ENCODE measurements at places on chromosomes 6 and 20.

DNA sequence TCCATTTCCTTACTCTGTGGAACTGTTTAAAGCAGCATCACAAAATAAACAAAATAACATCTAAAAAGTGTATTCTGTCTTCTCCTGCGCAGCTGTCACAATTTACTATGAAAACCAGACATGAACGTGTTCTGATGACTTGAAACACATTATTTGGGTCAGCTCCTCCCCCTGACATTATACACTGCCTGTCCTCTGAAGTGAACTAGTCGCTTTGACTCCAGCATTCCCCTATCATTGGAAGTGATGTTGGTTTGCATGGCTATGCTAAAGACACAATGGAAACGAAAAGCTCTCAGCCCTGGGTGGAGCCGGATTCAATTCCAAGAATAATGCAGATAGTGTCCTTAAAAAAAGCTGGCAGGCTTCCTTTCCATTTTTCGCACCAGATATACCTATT, 125.9 kb downstream of the FYN start:
- DNase-seq = no peak

GRCh38 chr20:44288252-44288651, 22.8 kb downstream of the FITM2 start:
- no peak for DNase-seq

DNA sequence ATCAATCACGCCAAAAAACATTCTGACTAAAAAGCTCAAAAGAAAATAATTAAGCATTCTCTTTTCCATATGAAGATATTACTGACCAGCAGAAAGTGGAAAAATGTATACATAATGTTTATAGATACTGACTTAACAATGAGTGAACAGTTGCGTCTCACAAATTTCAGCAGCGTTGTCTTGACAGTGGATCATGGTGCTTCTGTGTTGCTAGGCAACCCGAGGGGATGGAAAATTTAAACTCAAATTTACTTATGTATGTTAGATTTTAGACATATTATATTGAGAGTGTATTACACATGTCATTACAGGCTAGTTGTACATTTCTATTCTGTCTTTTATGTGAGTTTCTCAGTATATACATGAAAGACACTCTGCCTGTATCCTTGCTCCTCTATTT, 110.2 kb downstream of the LAMA2 start:
- DNase-seq = no peak

DNA sequence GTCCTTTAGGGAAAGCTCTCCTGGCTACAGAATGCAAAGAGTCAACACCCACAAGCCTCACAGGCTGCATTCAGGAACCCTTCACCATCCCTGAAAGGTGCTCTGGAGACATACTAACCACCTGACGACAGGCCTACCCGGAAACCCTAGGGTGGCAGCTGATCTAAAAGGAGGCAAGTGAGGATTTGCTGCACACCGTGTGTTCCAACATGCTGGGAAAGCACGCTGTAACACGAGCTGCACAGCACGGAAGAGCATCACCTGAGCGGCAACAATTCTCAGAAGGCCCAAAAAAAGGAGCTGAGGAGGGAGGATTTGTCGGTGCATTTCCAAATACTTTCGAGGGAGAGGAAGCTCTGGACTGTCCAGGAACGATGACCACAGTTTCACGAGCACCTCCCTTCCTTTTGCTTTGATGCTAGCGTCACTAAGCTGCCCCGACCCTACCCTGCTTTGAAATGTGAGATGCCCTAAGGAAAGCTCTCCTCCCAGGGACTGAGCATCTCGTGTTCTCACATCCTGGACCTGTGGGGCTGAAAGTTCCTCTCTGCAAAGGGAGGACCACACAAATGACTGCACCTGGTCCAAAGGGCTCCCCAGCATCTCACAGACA, 87.0 kb downstream of the PPP1R3G start:
- DNase-seq = no peak

DNA sequence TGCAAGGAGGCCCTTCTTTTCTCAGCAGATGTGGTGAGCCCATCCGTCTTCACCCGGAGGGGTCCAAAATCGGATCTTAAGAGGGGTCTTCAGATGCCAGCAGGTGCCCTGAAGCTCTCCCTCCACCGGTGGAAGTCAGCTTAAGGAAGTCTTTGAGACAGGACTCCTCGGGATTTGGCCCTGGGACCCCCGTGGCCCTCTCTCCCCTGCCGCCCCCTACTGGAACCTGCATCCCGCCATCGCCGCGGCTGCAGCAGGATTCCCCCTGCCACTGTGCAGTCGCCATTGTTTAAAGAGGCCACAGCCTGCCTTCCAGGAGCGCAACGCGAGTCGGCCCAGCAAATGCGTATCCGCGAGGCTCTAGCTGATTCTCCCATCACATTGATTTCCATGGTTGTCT, 292.5 kb upstream of the ZNF337 start:
- no peak for DNase-seq

DNA sequence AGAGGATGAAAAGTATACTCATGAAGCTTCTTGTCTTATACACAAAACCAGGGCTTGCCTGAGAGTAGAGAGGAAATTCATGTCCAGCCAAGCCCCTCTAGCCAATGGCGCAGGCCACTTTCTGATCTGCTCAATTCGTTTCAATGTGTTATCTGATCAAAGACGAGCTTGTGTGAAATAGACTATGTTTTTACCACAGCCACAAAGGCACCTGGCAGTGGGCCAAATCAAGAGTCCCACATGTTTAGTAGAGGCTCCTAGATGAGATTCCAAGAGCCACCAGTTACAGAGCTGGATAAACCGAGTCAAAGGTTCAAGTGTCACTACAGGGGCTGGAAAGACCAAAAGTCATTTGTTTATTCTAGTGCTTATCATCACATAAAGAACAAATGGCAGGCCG, 34.9 kb downstream of the GPLD1 start:
- no peak for DNase-seq

DNA sequence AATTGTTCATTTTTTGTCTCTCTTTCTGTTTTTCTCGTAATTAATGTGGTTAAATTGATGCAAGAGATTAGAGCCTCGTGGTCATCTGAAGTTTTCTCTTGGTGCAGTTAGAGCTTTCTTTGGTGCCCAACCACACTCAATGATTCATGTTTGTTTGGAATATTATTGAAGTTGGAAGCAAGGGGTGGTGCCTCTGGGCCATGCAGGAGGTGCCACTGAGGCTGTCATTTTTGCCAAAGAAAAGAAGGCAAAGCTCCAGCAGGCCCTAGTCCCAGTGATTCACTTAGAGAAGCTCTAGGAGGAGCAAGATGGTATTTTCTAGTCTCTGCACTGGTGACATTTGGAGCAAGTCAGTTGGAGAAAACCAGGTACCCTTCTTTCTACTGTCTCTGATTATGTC, 144.5 kb upstream of the RALGAPA2 start:
- no peak for DNase-seq

DNA sequence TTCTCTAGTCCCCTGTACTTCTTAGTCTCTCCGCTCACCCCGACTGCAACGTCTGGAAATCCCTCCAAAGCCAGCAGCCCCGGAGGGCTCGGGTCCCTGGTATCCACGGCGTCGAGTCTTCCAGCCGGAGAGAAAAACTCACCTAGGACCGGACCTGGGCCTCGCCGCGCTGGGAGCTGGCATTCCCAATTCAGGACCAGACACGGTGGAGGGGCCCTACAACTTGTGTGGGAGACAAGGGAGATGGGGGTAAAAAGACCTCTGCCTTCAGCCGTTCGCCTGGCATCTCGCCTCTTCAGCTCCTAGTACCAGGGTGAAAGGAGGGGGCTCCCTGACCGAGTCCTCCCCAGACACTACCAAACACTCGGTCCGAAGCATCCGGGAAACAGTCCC, 64.3 kb downstream of the GPX5 start:
- no peak for DNase-seq

DNA sequence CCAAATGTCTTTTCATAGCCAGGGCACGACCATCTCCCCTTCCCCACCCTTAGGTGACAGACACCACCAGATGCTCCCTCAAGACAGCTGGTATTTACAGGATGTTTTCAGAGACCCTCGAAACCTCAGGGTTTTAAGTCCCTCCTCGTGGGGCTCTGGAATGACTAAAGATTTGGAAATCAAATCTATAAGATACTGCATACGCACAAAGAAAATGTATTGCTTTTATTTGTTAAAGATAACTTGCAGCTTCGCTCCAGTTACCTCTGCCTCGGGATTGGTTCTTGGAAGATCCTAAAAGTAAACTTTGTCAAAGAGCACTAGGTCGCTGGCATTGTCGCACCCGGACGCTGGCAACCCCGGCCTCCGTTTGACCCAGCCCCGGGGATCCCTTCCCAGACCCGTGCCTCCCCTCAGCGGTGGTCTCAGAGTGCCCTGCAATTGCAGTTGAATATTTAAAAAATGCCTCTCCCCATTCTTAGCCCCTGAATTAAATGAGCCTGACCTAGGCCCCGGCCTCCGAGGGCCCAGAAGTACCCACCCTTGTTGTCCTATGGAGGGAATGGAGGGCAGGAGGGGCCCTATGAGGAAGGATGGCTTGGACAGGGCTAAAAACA, 7.1 kb downstream of the PAX1 start:
- DNase-seq = no peak

DNA sequence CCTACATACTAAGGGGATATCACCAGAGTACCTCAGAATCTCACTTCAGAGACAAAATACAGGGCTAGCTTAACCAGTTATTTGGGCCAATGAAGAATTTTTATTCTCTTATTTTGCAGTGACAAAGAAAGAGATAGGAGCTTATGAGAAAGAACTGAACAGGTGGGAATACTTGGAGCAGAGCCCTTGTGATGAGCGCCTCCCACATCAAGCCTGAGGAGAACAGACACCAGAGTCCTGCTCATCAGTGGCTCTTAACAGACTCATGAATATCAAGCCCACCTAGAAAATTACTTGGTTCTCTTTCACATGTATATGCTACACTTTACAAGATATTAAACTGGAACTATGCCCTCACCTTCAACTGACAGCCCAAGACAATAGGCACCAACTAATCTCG, 99.0 kb downstream of the FAXC start:
- DNase-seq = no peak

- DNase-seq = no peak
Measured at GRCh38 chr6:43524483-43524961, 7.6 kb downstream of the POLR1C start.

DNA sequence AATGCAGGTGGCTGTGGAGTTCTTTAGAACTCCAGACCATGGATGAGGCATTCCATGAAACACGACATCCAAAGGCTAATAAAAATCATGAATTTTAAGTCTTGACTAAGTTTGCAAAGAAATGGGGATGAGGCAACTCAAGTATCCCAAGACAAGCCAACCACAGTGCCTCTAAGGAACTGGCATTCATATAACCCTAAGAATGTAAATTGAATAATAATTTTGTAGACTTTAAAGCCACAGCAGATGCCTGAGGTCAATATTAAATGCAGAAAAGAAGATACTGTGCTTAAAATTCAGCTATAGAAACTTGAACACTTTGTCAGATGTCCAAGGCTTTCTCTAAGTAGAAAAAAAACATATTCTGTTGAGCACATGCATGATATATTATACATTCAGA, 54.5 kb downstream of the TFAP2B start:
- DNase-seq = no peak

- DNase-seq = no peak
Measured at GRCh38 chr20:55953201-55953600, 52.1 kb downstream of the CBLN4 start.

GRCh38 chr6:142408409-142408808, 106.6 kb downstream of the ADGRG6 start:
- no peak for DNase-seq

DNA sequence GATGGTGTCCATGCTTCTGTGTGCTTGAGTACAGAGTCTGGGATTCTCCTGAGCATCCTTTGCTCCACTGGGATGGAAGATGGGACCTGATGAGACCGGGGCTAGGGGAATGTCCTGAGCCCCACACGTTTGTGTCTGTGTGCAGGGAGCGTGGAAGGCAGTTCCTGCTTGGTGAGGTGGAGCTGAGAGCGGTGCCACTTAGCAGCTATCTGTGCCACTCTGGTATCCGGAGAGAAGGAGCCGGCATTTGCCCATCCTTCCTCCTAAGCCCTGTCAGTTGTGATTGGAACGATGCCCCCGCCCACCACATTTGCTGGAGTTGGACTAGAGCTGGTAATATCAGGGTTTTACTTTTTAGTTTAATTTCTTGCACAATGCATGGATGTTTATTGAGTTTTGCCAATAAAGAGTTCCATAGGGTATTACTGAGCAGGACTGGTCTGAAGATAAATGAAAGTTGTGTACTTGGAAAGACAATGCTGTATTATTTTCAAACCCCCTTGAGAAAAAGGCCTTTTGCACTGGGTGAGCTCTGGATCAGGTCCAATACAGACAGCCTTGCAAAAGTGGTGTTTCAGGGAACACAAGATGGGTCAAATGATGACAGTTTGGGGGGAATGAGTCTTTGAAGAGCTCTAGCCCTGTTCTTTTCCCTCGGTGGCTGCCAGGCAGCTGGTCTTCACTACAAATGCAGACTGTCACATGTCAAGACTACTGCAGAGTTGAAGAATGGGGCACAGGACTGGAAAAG, 130.8 kb downstream of the SYCP2 start:
- DNase-seq = no peak

DNA sequence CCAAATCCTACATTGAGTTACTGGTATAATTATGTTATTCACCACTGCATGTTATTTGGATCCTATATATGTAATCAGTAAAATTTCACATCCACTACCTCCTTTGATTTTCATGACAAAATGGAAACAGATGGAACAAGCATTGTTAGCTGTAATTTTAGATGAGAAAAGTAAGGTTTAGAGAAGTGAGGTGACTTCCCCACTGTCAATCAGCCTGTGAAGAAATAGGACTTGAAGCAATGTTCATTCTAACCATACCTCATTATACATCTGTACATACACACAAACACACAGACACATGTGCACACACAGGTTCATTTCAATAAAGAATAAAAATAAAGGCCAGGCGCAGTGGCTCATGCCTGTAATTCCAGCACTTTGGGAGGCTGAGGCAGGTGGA, 23.7 kb upstream of the QKI start:
- DNase-seq = no peak

GRCh38 chr20:3652221-3652620, 11.0 kb downstream of the GFRA4 start:
- DNase-seq = no peak

DNA sequence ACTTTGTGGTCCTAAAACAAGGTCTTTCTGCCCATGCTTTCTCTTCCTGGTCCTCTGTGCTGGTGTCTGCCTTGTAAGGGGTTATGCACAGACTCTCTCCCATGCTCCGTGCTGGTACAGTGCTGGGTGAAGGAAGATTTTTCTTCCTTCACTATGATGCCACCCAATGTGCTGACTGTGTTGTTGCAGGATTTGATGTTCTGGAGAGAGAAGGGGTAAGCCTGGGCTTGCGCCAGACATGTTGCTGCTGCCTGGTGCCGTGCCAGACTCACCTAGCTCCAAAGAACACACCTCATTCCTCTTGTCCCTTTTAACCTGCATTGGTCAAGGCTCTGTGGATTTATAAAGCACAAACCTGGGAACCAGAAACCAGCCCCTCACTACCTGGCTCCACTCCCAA, 28.4 kb upstream of the ARMH2 start:
- DNase-seq = no peak

GRCh38 chr20:32872266-32872665, 13.5 kb downstream of the EFCAB8 start:
- no peak for DNase-seq

DNA sequence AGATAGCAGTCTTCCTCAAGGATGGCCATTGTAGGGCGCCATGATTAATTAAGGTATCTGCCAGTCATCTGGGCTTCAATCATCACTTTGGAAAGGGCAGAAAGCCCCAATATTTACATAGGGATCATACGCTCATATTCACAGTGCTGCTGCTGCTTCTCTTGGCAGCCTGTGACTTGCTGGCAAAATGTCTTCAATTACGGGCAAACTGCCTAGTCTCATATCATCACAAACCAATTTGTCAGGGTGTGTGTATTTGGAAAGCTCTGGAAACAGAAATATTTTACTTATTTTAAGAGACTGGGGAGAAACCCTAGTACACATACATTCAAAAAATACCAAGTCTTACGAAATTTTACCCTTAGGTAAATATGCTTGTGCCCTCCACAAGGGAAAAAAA, 77.6 kb downstream of the SAMD5 start:
- DNase-seq = no peak

Measured in BJ (cell line).